ENCODE measurements at places on chromosomes 2 and 18.
A peak's percentile ranks its signal among the peaks of the same experiment; 100 is the strongest.

GRCh38 chr2:136175466-136175865 is 57.5 kb upstream of the CXCR4 start:
- DNase-seq, result no peak

DNA sequence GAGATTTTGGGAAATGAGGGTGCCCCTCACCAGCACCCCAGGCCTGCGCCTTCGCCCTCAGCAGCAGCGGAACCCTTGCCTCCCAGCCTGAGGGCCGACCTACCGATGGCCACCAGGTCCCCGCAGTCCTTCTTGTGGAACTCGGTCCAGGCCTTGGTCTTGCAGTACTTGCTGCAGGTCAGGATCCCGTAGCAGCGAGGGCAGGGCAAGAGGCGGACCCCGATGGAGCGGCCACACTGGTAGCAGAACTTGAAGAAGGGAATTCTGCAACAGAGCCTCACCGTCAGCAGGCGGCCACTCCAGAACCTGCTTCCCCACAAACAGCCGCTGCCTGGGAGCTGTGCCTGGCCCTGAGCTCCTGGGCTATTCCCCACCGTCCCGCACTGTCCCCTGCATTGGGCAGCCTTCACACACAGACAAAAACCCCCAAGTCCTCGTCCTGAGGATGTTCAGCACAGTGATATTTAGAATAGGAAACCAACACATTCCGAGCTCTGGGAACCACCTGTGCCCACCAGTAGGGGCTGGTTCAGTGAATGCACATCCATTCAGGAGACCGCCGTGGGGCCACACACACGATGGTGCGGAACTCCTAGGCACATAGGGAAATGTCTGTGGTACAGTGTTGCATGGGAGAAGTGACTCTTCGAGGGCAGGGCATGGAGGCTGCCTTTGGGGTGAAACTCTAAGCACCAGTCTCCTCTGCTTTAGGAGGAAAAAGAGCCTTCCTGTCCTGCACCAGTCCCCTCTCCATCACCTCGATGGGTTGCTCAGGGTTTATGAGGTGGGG is 45.6 kb downstream of the GPC1 start:
- peak; percentile 83 for DNase-seq

GRCh38 chr2:22826703-22827102 is 558.3 kb upstream of the KLHL29 start:
- DNase-seq, result no peak

- no peak for DNase-seq
Measured at GRCh38 chr2:11213090-11213638, 57.9 kb downstream of the SLC66A3 start.

GRCh38 chr2:219284501-219285372 is 5.6 kb downstream of the DNAJB2 start:
- DNase-seq, result no peak

DNA sequence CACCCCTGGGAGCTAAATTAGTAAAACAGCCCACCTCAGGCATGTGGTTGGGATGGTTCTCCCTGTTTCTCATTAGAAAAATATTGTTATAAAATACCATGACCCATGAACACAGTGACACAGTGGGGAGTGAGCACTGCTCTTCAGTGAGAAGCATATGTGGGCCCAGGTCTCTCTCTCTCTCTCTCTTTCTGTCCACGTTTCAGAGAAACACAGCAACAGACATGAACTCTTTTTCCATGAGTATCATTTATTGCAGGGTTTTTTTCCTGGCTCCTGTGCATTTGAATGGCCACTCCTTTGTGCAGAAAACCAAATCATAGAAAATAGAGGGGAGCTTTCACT is 41.2 kb downstream of the CYRIA start:
- DNase-seq, result no peak

DNA sequence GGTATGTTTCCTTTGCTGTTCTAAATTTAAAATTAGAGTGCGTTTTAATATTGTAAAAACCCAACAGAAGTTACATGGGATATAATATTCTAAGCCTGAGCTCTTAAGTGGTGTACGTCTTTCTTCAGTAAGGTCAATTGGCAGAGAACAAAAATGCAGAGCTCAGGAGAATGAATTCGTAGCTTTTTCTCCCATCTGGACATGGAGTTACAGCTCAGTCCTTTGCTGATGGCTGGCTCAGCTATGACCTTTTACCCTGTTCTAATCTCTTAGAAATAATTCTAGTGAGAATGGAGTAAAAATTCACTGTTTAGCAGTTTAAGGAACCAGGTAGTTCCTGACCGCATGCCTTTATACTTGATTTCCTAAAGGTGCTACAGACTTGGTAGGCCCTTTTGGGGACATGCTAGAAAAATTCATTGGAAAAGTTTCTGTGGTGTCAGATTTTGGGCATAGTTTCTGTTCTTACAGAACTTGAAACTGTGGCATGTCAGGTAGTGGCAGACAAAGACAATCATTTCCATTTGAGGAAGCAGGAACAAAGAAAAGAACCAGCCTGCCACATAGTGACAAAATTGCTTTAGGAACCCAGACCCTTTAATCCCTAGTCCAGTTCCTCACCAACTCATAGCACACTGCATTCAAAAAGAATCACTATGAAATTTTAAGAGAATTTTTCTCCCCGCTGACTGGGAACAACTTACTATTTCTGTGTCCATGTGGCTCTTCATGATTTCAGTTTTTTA is 566.8 kb upstream of the ZNF804A start:
- DNase-seq, result no peak

GRCh38 chr2:112472547-112473263 is 9.3 kb upstream of the TTL start:
- DNase-seq, result no peak

DNA sequence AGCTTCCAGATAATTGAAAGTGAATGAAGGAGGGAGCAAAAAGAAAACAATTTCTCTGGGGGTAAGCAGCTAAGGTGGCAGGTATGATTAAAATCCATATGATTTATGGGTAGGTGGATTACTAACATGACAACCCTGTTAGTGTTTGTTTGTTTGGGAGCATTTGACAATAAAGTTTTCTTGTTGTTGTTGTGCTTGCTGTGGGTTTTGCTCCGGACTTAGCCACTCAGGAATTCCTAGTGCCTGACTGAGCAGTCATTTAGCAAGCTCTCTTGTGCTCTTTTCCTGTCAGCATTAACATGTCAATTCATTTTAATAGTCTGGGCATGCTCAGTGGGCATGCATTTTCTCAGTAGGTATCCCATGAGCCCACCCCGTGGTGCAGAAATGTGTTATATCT is 674.8 kb upstream of the ZEB2 start:
- DNase-seq, result no peak

All from mesenteric fat pad (tissue), 1 donor.